ENCODE measurements at places on chromosomes 6 and 20.

- no peak for DNase-seq
These were observed 33.6 kb downstream of the GFOD1 start for GRCh38 chr6:13453771-13454251.

DNA sequence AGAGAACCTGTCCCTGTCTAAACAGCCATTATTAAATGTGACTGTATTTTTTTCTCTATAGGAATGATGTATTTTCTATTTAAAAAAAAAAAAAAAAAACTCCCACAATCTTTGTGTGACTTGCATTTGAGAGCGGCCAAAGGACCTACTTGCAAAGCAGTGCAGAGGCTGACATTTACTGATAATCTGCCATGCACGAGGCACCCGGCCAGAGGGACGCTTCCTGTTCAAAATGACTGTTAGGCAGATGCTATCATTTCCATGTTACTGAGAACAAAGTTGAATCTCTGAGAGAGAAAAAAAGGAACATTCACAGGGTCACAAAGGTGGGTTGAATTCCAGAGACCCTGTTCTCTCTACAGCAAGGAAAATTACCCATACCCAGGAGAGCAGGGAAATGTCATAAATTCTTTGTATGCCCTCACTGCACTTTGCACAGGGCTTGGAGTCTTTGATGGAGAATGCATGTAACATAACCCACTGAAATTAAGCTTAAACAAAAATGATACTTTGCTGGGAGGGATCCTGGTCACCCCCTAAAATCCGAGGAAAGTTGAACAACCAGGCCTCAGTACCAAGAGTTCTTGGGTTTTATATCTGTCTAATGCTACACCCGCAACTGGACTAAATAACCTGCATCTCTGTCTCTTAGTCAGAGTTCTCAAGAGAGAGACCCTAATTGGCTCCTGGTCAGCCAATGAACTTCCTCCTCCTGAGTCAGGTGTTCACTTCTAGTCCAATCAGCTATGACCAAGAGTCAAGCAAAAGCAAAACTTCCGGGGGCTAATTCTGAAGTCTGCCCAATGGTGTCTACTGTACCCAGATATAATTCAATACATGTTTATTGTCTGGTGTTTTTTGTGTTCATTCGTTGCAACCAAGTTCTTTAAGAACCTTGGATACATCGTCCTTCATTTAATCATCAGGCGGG lies 61.2 kb downstream of the GCLC start:
- no peak for DNase-seq

DNA sequence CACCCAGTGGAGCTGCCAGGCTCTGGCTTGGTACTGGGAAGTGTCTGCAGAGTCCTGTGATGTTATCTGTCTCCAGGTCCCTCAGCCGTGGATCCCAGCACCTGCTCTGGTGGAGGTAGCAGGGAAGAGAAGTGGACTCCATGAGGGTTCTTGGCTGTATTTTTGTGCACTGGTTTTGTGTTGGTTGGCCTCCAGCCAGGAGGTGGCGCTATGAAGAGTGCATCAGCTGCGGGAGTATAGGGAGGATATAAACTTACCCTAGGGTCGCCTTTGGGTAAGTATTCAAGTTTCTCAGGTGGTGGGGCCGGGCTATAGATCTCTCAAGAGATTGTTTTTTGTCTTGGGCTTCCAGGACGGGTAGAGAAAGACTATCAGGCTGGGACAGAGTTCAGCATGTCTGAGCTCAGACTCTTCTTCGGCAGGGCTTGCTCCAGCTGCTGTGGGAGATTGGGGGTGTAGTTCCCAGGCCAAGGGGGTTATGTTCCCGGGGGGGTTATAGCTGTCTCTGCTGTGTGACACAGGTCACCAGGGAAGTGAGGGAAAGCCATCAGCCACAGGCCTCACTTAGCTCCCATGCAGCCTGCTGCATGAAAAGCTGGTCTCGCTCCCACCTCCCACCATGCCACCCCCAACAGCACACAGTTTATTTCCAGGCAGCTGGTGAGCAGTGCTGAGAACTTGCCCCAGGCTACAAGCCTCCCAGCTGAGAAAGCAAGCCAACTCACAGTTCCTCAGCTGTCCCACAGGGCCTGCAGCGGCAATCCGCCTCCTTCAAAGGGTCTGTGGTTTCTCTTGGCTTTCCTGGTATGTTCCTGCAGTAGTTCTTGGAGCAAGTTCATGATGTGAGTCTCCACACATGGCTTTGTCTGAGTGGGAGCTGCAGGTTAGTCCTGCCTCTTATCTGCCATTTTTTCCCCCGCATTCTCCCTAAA lies 115.7 kb downstream of the AIG1 start:
- DNase-seq: no peak

DNA sequence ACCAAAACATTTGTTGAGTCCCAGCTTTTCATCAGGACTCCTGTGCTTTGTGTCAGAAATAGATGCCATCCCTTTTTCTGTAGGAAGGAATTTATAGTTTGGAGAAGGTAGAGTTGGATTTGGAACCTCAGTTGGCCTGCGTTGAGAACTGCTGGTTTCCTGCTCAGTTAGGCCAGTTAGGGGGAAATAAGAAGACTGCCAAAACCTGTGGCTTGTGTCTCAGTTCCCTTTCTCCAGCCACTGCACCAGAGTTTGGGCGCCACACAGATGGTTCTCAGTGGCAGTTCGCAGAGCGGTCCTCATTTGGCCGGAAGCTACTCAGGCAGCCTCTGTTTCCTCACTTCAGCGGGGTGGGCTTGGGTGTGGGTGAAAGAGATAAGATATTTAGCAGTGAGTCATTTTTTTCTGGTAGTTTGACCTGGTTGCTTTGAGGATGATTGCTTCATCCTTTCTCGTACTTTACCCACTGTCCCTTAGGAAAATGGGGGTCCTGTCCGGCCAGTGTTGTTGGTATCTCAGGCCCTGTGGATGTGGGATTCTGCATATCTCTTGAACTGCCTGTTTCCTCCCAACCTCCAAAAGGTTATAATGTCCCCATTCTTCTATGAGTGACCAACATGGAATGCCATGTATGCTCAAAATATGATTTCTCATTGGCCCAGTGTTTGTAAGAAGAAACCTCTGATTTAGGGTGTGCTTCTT lies 53.7 kb downstream of the JARID2 start:
- peak; percentile 23 for DNase-seq

GRCh38 chr6:150435832-150436231 lies 67.0 kb downstream of the IYD start:
- DNase-seq: no peak

DNA sequence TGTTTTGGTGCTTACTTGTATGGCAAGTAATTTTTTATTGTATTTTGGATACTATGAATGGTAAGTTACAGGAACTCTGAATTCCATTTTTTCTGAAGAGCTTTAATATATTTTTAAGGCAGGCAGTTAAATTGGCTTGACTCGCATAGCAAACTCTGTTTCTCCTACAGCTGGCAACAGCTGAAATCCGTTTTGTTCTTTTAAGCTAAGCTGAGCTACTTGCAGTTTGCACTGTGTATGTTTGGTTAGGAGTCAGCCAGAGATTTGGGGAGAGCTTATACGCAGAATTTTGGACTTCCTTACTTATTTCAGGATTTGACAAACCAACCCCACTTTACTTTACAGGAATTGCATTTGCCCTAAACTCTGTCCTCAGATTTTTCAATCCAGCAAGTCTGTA lies 179.1 kb downstream of the COL19A1 start:
- no peak for DNase-seq

DNA sequence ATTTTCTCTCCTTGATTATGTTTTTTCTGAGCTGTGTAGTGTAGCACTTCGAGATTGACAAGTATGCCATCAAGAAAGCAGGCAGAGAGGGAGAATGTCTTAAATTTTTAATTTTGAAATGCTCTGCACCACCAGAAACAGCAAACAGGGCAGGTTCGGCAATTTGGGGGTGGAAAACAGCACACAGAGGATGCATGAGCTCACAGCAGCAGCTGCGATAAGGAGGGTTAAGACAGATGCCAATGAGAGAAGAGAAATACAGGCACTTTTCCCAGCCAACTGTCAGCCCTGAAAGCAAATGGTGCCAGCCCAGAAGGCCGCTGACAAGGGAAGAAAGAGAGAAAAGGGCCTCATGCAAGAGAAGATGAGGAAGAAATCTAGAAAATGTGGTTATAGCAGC lies 15.1 kb upstream of the SNRPB2 start:
- no peak for DNase-seq

GRCh38 chr6:90103056-90103800 lies 193.4 kb downstream of the BACH2 start:
- DNase-seq: no peak

- no peak for DNase-seq
These were observed 3.3 kb downstream of the ACTL10 start for GRCh38 chr20:33669873-33670640.

DNA sequence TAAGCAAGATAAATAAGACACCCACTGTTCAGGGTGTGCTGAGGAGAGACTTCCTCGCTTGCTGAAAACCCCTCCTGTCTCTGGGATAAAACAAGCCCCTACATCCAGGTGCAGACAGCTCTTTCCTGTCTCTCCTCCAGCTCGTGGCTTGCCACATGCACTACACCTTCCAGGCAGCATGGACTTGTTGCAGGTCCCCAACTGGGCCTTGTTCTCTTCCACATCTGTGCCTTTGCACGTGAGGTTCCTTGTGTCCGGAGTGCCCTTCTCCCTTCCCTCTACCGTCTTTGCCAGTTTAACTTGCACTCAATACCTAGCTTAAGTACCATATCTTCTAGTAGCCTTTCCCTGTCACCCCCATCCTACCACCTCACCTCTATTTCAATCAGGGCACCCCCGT lies 397.6 kb downstream of the RNGTT start:
- DNase-seq: no peak

- no peak for DNase-seq
These were observed 101.4 kb upstream of the FAM184A start for GRCh38 chr6:119179842-119180241.

DNA sequence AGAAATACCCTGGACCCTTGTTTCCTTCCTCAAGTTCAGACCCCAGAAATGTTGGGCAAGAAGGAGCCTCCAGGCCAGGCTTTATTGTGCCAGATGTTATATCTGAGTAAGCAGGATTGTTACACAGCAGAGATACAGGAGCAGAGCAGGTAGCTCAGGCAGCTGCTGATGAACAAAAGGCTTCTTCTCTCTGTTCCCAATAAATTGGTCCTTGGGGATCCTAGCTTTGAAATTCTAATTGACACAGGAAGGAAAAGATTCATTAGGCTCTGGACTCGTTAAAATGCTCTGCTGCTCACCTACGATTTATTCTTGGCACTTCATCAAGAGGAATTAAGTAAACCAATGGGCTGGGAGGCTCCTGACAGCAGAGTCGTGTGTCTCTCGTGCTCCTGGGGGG lies 54.2 kb downstream of the RALY start:
- DNase-seq: no peak

GRCh38 chr6:136163260-136163659 lies 86.9 kb downstream of the MTFR2 start:
- DNase-seq: no peak

- peak; percentile 33 for DNase-seq
These were observed 37.1 kb upstream of the GRM4 start for GRCh38 chr6:34182751-34183531.

DNA sequence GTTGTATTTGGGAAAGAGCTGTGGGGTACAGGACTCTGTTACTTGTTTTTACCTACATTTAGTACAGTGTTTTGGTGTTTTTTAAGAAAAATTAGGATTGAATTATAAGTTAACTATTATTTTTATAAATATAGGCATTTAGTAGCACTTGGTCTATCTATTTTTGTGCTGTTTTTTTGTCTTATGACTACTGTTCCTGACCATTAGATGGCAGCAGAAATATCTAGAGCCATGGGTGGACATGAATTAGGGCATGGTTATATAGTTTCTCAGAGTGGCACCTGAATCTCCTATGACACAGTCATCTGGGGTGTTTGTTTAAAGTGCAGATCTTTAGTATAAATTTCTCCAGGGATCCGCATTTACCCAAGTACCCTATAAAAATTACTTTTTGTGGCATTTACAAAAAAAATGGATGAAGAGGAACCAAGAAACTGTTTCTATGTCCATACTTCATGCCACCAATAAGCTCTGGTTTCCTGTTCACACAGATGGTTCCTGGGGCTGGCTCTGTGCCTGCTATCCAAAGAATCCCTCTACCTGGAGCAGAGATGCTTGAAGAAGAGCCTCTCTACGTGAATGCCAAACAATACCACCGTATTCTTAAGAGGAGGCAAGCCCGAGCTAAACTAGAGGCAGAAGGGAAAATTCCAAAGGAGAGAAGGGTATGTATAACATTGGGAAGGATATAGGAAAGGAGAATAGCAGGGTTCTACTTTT lies 19.8 kb downstream of the NFYA start:
- DNase-seq: no peak

- DNase-seq: no peak
These were observed 252.7 kb downstream of the TAF4 start for GRCh38 chr20:61812845-61813485.

DNA sequence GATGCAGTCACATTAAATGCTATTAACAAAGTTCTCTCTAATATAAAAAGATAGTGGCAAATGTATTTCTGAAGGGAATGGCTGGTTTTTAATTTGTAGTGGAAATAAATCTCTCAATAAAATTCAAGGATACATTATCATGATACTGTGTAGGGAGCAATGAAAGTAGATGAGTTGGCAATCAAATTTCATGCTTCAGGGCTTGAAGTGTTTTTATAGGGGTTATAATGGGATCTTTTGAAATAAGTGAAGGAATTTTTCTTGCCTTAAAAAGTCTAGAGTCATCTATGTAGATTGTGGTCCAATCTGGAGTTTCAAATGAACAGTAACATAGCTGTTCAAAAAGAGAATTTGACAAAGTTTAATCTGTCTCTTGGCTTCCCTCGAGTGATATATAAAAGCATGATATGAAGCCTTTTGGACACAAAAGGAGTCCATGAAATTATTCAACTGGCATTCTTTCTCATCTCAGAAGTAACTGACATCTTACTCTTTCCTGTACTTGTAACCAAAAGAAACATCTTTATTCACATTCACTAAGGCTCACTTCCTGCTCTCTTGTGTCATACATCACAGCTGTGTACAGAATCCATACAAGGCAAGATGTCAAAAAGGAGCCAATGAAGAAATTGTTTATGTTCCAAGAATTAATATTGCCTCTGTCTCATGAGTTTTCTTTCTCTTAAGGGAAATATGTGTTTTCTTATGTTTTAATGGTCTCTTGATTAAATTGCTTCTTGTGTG lies 591.0 kb upstream of the GJE1 start:
- no peak for DNase-seq

- DNase-seq: no peak
These were observed 64.5 kb downstream of the IPCEF1 start for GRCh38 chr6:154292066-154292465.

DNA sequence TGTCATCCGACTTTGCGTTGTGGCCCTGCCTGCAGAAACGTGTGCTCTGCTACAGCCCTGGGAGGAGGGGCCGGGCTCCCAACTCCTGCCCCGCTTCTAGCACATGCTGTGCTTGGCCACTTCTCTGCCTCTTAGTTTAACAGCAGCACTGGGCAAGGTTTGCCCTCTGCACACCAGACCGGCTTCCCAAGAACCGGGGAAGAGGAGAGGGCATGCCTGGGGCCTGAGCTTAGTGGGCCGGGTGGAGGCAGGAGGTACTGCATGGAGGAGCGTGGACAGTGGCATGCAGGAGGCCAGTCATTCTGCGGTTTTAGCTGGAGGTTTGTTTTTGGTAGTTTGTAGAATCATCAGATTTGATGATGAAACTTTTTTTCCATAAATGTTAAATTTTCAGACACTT lies 45.5 kb downstream of the CEP43 start:
- no peak for DNase-seq
